ENCODE measurements at places on chromosomes 3 and 15.

GRCh38 chr3:167918008-167918596 lies 177.6 kb downstream of the GOLIM4 start:
- no peak for DNase-seq

GRCh38 chr3:15387735-15388134 lies 39.6 kb downstream of the METTL6 start:
- no peak for DNase-seq

DNA sequence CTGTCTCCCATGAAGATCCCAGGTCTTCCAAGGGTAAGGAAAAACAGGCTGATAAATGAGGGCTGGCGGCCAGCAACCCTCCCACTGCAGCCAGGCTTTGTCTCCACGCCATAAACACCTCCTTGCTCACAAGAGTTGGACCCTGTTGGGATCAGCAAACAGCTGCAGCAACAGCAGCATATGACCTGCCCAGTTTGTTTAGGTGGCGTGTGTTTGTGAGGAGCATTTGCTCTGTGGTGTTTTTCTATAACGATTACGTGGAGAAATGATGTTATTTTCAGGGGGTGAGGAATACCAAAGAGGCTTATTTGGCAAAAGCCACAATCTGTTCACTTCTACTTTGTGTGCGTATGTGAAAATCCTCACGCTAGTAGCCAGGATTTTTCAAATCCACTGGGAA lies 58.5 kb downstream of the RFTN1 start:
- DNase-seq: no peak

DNA sequence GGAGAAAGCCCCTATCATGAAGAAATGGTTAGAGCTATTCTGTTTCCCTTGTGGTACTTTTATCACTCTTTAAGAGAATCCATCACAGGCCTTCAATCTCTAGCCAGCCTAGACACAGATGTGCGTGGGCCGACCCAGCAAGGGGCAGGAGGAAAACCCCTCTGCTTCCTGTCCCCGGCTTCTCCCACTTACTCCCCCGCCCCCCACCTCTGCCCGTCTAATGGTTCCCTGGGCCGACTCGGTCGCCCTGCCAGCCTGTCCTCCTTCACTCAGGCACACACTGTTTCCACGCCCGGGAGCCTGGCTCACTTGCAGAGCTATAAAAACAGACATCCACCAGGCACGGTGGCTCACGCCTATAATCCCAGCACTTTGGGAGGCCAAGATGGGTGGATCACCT lies 58.3 kb upstream of the TFRC start:
- no peak for DNase-seq

DNA sequence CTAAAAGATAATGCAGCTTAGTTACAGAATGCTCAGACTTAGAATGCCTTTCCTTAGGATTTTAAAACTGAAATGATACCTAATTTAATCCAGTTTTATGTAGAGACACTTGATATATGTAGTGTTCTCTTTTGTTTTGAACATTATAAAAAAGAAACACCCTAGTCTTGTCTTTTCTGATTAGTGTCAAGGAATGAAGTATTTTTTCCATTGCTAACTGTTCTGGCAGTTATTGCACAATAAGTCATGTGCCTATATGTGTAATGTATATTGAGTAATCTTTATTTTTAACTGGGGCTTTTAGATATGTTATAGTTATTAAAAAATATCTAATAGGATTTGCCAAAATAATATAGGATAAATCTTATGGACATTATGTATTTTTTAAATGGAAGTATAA lies 4.5 kb downstream of the ARL8B start:
- DNase-seq: no peak

- DNase-seq: no peak
These were observed 40.4 kb downstream of the KIF15 start for GRCh38 chr3:44802011-44802410.

GRCh38 chr3:188026191-188026968 lies 127.6 kb upstream of the LPP start:
- no peak for DNase-seq

- no peak for DNase-seq
These were observed 11.6 kb upstream of the CLPX start for GRCh38 chr15:65196637-65197336.

- no peak for DNase-seq
These were observed 13.6 kb upstream of the TBL1XR1 start for GRCh38 chr3:177210744-177211502.

DNA sequence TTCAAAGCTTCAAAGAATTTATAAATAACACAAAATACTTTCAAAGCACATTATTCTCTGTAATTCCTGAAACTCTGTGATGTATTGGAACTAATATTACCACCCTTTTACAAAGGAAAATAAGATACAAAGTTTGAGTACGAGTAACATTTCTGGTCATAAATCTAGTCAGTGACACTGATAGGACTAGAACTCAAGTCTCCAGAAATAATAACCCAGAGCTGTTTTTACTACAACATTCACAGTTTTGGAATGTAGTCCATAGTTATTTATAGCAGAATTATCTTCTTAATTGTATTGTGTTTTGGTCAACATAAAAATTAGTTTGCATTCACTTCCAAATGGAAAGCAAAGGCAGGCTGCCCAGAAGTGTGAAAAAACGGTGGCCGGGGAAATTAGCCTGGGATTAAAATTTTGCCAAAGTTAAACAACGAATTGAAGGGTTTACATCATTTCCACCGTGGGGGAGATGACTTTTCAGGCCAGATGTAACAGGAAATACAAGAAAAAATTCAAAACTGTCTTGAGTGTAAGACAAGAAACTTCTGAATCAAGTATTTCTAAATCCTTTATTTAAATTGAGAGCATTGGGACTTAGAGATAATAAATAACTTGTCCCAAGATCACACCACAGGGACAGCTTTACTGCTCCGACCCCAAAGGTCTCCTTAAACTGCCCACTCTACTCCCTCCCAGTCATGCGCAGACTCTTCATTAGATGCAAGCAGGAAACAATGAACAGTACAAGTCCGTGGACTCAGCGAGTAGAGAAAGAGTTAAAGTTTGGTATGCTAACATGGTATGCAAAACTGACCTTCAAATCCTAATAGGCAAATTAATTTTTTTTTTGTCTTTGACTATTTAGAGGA lies 74.3 kb upstream of the VGLL4 start:
- DNase-seq: no peak

DNA sequence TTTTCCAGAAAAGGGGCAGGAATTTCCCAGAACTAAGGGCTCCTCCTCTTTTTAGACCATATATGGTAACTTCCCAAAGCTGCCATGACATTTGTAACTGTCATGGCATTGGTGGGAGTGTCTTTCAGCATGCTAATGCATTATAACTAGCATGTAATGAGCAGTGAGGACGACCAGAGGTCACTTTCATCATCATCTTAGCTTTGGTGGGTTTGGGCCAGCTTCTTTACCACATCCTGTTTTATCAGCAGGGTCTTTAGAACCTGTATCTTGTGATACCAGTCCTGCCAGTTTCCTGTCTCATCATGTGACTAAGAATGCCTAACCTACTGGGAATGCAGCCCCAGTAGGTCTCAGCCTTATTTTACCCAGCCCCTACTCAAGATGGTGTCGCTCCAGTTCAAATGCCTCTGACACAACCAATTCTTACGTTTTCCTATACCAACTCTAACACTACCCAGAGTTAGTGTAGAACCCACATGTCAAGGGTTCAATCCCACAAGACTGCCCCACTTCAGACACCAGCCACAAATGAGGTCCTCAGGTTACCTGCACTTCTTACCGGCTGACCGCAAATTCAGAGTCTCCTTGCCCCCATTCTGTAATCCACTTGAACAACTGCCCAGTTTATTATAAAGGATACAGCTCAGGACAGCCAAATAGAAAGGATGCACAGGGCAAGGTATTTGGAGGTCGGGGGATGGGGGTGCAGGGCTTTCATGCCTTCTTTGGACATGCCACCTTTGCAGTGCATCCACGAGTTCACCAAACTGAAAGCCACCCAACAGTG lies 17.7 kb downstream of the FOXB1 start:
- DNase-seq: no peak

- no peak for DNase-seq
These were observed 22.6 kb upstream of the LRTM1 start for GRCh38 chr3:54950391-54951003.

- DNase-seq: no peak
These were observed 596.7 kb upstream of the UBE2E2 start for GRCh38 chr3:22606461-22606860.

- DNase-seq: no peak
These were observed 66.0 kb downstream of the KBTBD8 start for GRCh38 chr3:67064105-67064504.

GRCh38 chr3:70933105-70933810 lies 620.8 kb upstream of the MDFIC2 start:
- DNase-seq: no peak

DNA sequence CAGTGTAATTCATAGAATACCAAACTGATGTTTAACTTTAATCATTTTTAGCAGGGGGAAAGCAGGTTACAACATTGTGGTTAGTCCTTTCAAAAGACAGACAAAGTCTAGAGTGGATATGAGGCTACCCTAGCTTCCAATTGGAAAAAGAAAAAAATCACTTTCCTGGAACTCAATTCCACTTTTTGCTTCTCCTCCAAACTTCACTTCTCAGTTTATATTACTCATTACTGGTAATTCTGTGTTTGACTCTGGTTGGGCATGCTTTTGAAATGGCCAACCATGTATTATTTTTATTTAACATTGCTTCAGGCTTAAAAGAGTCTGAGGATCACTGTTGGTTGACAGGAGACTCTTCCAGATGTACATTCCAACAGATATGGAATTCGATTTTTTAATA lies 84.8 kb downstream of the RAP2B start:
- no peak for DNase-seq

Measured in activated CD8-positive, alpha-beta memory T cell treated with anti-CD3 and anti-CD28 coated beads for 4 hours (primary cell).